ENCODE measurements at places on chromosomes 12 and 14. TPM values are rescaled to one million over a fixed set of nuclear protein-coding genes. Genes with fewer than 3 reads are reported as not detected.

The SLC7A8 gene
- 11.4 TPM for total RNA-seq

The ABHD12B gene
- total RNA-seq: 13.1 TPM

The KRT2 gene
- not detected for total RNA-seq

The KRT74 gene
- not detected for total RNA-seq

The EXOC5 gene
- total RNA-seq: 73.6 TPM

The RDH12 gene
- not detected for total RNA-seq

- DNase-seq: no peak
These were observed 123.1 kb downstream of the GALC start for GRCh38 chr14:87869619-87870583.

DNA sequence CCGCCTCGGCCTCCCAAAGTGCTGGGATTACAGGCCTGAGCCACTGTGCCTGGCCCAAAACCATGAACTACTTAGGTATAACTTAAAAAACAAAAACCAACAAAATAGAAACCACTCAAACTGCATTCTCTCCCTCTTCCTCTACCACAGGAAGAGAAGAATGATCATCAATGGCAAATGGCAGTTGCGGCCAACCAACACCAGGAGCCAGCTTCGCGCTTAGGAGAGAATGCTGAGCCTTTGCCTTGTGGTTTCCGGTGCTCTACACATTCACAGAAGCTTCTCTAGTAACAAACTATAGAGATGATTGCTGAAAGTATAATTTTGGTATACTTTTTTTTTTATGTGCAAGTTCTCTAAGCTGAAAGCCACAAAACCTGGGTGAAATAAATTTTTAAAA is 17.1 kb downstream of the CATSPERB start:
- no peak for DNase-seq

All from OCI-LY7 (cell line).